ENCODE measurements at places on chromosomes 5 and 9.

DNA sequence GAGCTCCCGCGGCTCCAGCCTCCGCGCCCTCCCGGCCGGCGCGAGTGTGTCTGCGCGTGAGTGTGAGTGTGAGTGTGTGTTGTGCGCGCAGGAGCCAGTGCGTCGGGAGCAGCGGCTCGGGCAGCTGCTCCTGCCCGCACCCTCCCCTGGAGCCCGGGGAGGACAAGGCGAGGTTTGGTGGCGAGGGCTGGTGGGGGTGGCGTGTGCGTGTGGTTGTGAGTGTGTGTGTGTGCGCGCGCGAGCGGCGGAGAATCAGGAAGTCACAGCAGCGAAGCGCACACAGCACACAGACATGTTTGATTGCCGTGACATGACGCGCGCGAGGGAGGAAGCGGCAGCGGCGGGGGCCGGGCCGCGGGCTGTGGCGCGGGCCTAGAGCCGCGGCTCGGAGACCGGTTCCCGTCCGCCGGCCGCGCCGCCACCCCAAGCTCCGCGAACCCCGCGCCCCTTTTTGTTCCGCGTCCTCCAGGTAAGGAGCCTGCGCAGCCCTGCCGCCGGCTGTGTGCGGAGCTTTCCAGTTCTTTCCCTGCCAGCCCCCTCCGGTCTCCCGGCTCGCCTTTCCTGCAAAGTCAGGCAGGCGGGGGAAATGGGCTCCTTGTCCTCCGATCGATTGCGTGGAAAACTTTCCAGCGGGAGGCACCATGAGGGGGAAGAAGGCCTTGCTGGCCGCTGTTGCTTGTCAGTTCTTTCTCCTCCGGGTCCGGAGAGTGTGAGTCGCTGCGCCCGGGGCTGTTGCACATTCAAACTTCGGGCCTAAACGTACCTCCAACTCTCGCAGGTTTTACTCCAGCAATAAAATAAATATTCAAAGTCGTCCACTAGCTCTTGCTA, 2.4 kb downstream of the SMARCA2 start:
- no peak for DNase-seq

GRCh38 chr9:27337236-27337635, 40.3 kb upstream of the EQTN start:
- no peak for DNase-seq

DNA sequence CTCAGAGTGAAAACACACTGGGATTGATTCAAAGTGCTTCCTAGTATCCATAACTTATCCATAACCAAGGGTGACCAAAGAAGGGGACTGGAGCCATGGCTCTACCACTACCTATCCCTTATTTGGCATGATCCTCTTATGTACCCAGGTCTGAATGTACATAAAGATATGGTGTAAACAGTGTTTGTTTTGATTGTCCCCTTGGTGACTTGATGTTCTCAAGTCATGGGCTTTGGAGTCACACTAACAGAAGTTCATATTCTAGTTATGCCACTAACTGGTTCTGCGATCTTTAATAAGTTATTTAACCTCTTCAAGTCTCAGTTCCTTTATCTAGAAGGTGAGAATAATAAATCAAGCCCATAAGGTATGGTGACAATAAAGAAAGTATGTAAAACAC, 283.4 kb upstream of the PTGER4 start:
- DNase-seq: no peak

GRCh38 chr9:1759009-1759408, 256.1 kb upstream of the SMARCA2 start:
- no peak for DNase-seq

DNA sequence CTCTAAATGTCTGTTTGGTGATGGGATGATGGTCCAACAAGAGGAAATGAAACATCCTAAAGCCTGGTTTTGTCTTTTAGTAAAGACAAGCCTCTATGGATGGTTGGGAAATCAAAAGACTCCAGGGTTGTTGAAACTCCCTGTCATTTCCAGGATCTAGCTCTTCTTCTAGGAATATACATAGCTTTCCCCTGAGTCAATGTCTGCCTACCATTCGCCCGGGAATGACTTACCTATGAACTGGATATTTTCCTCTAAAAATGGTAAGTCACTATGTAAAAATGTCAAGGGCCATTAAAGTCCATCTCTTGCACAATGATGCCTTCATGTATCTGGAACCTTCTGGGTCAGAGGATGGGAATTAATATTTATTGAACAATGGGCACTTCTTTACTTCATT, 11.1 kb upstream of the KIF12 start:
- no peak for DNase-seq

GRCh38 chr9:14887149-14887548, 23.1 kb downstream of the FREM1 start:
- no peak for DNase-seq

DNA sequence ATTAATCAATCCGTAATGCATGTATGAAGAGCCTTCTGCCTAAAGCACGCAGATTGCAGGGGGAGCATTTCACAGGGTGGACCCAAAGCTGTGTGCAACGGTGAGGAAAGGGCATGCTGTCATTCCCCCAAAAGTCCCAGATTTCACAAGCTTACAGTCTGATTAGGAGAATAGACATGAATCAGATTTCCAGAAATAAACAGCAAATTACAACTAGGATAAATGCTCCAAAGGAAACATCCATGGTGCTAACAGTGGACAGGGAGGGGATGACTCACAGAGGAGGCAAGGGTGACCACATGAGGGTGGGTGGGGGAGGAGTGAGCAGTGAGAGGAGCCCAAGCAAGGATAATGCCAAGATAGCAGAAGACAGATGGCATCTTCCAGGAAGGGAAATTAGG, 258.4 kb upstream of the TAS2R1 start:
- DNase-seq: no peak

Data from NCI-H1048 (cell line).